ENCODE measurements at places on chromosomes 12 and 14.

DNA sequence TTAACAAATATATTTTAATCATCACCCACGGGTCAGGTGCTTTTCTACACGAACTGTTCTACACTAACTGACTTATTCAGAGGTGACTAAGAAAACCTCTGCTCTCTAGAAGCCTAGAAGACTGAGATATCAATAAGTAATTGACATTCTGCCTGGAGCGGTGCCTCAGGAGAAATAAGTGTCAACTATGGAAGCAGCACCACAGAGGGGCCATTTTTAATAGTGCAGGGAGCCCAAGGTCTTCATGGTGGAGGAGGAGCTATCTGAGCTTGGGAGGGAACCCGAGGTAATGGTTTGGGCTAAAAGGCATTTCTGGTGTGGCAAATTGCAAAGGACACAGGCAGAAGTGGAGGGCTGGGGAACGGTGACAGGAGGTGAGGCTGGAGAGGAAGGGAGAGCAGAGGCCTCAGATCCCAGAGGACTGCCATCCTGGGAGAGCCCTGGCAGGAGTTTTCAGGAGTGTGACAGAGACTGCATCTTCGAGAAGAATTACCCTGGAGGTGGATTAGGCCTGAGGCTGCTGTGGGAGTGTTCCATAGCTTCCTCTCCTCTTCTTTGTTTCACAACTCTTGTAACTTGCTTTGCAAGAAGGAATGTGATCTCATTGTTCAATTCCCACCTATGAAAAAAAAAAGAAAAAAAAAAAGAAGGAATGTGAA is 123.1 kb downstream of the NPAS3 start:
- DNase-seq = no peak

DNA sequence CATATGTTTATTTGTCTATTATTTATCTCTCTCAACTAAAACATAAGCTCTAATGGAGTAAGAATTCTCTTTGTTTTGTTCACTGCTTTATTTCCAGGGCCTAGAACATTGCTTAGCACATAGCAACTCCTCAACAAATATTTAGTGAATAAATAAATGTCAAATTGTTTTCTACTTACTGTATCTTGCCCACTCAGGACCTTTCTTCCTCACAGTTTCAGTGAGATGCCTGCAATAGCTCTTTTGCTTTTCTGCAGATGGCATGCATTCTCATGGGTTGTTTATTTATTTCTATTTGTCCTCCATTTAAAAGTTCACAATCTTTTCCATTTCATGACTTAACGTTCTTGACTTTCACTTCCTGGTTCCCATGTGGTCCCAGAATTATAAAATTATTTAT is 94.9 kb upstream of the TTC7B start:
- no peak for DNase-seq

DNA sequence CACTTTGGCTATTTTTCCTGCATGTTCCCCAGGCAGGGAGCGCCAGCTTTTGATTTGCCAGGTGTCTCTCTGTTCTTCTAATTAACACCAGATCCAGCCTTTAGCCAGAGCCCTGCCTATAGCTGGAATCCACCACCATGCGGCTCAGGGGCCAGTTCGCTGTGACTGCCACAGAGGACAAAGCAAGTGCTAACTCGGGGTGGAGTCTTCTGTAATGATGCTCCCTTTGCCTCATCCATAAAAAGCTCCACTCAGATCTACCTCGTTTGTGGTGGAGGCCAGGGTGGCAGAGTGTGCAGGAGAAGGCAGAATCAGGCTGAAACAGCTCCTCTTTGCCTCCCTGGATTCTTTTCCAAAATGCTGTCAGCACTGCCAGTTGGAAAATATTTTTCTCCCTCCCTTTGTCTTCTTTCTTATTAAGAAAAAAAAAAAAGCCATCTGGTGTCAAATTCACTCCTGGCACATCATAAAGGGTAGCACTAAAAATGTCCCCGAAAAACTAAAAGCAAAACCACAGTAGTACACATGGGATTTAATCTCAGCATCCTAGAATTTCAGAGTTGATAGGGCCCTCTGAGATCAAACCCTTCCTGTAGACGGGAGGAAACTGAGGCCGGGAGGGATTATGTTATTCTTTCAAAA is 18.0 kb upstream of the CTDSP2 start:
- no peak for DNase-seq

DNA sequence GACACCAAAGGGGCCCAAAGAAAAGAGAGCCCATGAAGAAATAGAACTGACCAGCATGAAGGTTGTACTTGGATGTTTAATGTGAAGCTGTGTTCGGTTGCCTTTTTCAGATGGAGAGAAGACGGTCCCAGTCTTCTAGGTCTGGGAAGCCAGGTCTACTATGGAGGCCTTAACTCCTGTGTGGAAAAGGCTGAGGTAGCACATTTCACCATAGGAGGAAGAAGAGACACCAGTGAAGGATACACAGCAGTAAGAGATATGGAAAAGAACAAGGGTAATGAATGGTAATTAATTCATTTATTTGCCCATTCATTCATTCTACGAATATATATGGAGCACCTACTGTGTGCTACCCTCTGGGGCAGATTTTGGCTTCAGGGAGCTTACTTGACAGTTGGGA is 151.6 kb upstream of the PLEKHG7 start:
- no peak for DNase-seq
